ENCODE measurements at places on chromosomes 6 and 20.

DNA sequence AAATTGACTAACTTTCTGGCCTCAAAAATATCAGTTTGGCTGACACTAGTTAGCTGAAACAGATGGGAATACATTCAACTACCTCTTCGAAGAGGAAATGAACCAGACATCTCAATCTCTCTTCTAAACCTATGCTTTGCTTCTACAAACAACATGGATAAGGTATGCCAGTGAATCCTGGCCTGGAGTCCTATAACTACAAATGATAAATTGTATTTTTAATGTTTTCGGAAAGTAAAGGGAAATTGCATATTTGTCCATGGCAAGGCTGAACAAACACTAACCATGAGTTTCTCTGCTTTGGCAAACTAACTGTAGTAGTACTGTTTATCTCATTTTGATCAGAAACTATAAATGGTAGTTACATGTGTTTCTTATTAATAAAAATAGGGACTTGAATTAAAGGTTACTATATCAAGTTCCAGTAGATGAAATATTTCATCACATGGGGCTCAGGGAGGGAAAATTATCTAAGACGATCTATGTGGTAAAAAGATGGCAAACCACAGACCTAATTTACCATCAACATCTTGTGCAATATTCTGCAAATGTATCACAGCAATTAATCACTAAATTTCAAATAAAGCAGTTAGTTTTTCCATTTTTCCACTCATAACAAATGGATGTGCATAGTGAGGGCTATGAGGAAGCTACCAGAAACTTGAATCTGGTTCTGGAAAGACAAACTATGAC, 76.8 kb downstream of the COL12A1 start:
- DNase-seq, result no peak

GRCh38 chr6:141607956-141608355, 524.8 kb upstream of the GJE1 start:
- no peak for DNase-seq

- DNase-seq, result no peak
Measured at GRCh38 chr20:20083807-20084206, 31.5 kb downstream of the CFAP61 start.

GRCh38 chr6:3045777-3046176, 22.5 kb upstream of the RIPK1 start:
- DNase-seq, result no peak

- no peak for DNase-seq
Measured at GRCh38 chr20:62159839-62160238, 16.3 kb downstream of the SS18L1 start.

- DNase-seq, result no peak
Measured at GRCh38 chr20:4152696-4153235, 137.4 kb upstream of the RNF24 start.

- no peak for DNase-seq
Measured at GRCh38 chr20:20733943-20734342, 21.5 kb upstream of the RALGAPA2 start.

- DNase-seq, result no peak
Measured at GRCh38 chr6:146297815-146298214, 245.8 kb upstream of the RAB32 start.

GRCh38 chr6:166156942-166157341, 10.7 kb downstream of the TBXT start:
- DNase-seq, result no peak

DNA sequence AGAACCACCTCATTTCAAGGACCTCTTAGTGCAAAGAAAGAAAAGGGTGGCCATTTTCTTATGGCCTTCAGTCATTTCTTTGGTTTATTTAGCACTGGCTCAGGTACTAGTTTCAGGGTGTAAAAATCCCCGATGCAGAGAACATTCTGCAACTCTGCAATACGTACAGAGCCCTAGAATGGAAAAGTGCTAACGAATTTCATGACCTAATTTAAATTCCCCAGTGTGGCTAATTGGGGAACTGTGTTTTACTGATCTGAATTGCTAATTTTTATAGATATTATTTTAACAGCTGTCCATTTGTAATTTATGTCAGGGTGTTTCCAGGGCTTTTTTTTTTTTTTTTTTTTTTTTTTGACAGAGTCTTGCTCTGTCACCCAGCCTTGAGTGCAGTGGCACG, 160.7 kb downstream of the UST start:
- no peak for DNase-seq

DNA sequence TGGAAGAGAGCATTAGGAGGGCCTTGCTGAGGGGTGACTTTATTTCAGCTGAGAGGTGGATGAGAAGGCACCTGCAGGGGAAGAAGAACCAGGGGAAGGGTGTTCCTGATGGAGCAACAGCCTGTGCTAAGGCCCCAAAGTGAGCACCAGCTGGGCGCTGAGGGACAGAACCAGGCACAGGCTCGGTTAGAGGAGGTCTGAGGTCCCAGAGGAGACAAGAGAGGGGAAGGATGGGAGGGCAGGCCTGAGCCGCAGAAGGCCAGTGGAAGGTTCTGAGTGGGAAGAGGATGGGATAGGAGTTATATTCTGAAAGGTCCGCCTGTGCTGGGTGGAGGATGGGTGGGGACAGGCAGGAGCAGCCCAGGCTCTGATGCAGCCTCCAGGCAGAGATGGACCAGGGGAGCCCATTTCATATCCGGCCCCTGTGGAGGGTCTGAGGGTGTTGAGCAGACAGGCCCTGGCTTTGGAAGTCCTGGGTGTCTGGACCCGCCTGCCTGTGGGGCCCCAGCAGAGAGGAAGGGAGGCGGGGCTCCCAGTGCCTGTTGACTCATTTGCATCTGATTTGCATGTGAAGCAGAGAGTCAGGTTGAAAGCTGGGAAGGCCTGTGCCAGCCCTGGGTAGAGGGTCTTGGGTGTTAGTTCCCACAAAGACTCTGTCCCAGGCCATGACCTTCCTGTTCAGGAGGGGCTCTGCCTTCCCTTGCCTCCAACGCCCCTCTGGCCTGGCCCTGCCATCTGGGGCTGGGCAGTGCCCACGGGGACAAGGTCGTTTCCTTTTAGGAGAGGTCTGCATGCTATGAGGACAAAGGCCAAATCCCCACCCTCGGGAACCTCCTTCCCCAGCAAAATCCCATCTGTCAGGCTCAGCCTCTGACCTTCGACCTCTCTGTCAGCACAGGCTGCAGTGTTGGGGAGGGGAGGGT, 10.6 kb upstream of the FAM110A start:
- DNase-seq, result no peak

GRCh38 chr6:31918069-31918720, 9.3 kb upstream of the C2 start:
- DNase-seq, result no peak

Measured in activated CD4-positive, CD25-positive, alpha-beta regulatory T cell (primary cell).